D721Med (cell line): ENCODE measurements at places on chromosomes 7 and 10.

- no peak for DNase-seq
Observed at GRCh38 chr7:69246758-69247157, 351.5 kb upstream of the AUTS2 start.

- no peak for DNase-seq
Observed at GRCh38 chr7:16619979-16620408, 25.6 kb downstream of the ANKMY2 start.

DNA sequence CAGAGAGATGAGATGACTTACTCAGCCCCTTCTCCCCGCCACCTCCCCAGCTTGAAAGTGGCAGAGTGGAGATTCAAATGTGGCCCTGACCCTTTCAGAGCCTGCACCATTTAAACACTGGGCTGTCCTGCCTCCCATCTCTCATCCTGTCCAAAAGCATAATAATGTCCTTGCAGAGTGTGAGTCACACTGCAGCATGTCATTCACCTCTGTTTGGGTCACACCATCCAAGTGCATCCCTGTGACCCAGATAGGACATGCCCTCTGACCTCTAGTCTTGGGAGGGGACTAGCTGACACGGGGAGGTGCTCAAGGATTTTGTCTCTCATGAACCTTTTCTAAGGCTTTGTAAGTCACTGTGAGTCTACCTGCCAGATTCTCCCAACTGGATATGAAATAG, 89.1 kb upstream of the PDCD4 start:
- DNase-seq: no peak

- DNase-seq: no peak
Observed at GRCh38 chr10:78617631-78618030, 451.1 kb upstream of the ZMIZ1 start.

- no peak for DNase-seq
Observed at GRCh38 chr10:125521721-125522680, 161.0 kb downstream of the TEX36 start.

DNA sequence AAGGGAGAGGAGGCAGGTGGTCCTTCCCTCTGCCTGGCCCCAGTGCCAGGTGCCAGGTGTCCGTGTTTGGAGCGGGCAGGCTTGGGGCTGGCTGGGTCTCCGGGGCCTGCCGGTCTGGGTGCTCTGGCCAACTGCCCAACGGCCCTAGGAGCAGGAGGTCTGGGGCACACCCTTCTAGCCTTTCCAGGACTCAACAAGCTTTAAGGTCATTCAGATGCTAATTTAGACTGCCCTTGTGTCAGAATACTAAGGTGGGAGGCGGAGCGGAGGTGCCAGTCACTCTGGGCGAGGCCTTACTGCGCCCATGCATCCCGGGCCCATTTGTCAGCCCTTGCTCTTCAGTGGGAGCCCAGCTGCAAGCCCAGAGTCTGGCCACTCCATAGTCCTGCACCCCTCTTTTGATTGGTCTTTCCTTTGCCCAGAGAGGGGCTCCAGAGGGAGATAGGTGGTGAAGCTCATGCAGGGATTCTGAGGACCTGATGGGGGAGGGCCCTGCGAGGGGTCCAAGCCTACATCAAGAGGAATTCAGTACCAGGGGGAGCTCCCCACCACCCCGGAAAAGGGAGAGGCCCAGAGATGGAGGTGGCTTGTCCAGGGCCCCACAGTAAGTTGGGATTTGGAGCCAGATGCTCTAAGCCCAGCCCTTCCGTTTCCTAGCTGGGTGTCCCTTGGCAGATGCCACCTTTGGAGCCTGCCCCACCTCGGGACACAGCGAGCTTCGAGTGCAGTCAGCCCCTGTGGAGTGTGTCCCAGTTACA, 1.3 kb downstream of the PGAM2 start:
- DNase-seq: no peak

DNA sequence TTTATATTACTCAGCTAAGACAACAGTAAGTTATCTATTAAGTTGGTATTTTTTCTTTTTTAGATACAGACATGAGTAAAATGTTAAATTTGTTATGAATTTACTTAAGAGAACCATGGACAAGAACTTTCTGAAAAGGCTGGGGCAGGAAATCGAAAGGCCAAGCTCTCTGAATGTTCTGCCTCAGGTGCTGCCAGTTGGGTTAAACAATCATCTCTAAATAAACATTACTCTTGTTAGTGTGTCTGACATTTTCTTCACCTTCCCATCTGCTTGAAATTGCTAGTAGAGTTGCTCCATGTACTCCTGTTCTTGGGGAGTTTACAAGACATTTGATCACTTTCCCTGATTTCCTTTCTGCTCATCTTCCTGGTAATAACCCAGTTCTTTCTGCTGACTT, 87.5 kb downstream of the ANKRD7 start:
- no peak for DNase-seq

GRCh38 chr10:86401588-86402282, 35.1 kb upstream of the GRID1 start:
- no peak for DNase-seq

- no peak for DNase-seq
Observed at GRCh38 chr10:30028738-30029030, 30.7 kb downstream of the JCAD start.

- no peak for DNase-seq
Observed at GRCh38 chr10:59376846-59377245, 14.5 kb upstream of the FAM13C start.
